Heart left ventricle (tissue), 16 donors: ENCODE measurements at places on chromosomes 11 and 22. TPM values are rescaled to one million over a fixed set of nuclear protein-coding genes. Genes with fewer than 3 reads are reported as not detected.

The GLB1L2 gene
- 0.37 TPM for total RNA-seq

The C11orf16 gene
- total RNA-seq, result not detected

The SLC25A18 gene
- total RNA-seq, result 0.27 TPM

The OR8G1 gene
- not detected for total RNA-seq

The ARVCF gene
- 21.2 TPM for total RNA-seq

The SLN gene
- 1.1 TPM for total RNA-seq

The BTBD18 gene
- not detected for total RNA-seq

The OSBP2 gene
- total RNA-seq, result 16.5 TPM

- peaks cover 18% of the 10 kb centered on the region for H3K4me1 ChIP-seq
- peak; percentile 66 for DNase-seq
- H3K36me3 ChIP-seq, result no peaks in the 10 kb centered on the region
Measured at GRCh38 chr11:2892215-2892966, 6.8 kb upstream of the CDKN1C start.

DNA sequence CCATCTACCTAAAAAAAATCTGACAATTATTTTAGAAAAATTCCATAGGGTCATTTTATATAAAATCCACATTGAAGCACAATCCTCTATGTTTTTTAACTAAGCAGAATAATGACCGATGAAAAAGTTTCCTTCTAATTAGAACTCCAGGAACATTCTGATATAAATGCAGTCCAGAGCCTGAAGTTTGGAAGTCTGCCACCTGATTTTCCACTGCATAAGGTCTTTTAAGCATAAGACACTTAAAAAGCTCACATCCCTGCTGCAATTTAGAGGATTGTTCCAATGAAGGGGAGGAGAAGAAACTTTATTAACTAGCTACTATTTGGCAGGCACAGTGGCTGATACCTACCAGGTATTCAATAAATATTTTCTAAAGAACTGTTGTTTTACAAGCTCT is 570.3 kb upstream of the ANO5 start:
- no peaks in the 10 kb centered on the region for H3K4me1 ChIP-seq
- H3K27ac ChIP-seq, result no peak overlapping the region
- DNase-seq, result no peak
- H3K4me3 ChIP-seq, result no peak overlapping the region
- no peaks in the 10 kb centered on the region for H3K36me3 ChIP-seq

DNA sequence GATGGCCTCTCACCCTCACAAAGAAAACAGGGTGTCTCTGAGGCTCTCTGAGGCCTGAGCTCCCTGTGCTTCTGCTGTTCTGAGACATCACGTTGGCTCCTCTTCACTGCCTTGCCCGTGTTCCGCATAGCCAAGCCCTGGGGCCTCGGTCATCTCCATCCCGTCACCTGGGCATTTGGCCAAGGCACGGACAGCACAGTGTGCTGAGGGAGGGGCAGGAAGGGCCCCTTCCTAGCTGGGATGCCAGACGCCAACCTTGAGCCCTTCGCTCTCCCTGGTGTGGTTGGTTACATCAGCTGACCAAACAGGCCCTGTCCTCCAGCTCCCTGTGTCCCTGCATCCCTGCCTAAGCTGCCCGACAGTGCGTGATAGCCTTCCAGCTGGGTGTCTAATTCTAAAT is 25.9 kb downstream of the MOV10L1 start:
- H3K27ac ChIP-seq, result no peak overlapping the region
- no peak overlapping the region for H3K4me3 ChIP-seq
- no peak for DNase-seq
- H3K27me3 ChIP-seq, result no peaks in the 10 kb centered on the region

- no peak overlapping the region for H3K27ac ChIP-seq
- peaks cover 35% of the 10 kb centered on the region for H3K36me3 ChIP-seq
- H3K27me3 ChIP-seq, result no peaks in the 10 kb centered on the region
- no peak overlapping the region for H3K4me3 ChIP-seq
- H3K4me1 ChIP-seq, result no peaks in the 10 kb centered on the region
Measured at GRCh38 chr11:122094836-122095235, 21.2 kb downstream of the BLID start.

DNA sequence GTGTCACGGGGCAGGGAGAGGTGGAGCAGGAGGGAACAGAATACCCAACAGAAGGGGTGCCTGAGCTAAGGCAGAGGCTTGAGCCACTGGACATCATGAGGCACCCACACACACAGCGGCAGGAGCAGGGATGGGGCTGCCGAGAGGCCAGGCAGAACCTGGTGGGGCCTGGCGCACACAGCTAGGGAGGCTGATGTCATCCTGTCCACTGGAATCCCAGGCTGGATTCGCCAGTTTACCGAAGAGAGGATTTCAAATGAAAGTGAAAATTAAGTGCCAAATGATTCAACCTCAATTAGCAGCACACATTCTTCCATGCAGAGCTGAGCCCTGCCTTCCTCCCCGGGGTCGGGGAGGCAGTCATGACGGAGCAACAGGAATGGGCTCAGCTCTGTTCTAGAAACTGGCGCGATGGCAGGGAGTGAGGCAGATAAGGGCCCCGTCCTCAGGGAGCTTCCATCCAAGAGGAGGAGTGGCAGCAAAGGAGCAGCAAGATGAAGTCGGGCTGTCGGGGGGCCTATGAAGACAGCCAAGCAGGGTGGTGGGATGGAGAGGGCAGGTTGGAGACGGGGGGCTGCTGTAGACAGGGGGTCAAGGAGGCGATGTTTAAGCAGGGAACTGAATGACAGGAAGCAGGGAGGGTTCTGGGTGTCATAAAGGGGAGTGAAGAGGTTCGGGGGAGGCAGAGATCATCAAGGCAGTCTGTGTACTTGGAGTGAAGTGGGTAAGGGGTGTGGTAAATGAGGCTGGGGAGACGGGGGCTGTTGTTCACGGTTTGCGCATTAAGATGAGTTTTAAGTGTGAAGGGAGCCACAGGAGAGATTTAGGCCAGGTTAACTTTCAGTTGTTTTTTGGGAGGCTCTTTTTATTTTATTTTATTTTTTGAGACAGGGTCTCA is 6.4 kb downstream of the RAC2 start:
- no peaks in the 10 kb centered on the region for H3K36me3 ChIP-seq
- H3K27me3 ChIP-seq, result peaks cover 8% of the 10 kb centered on the region
- H3K4me3 ChIP-seq, result no peak overlapping the region
- no peak overlapping the region for H3K27ac ChIP-seq
- H3K4me1 ChIP-seq, result no peaks in the 10 kb centered on the region
- no peak for DNase-seq

DNA sequence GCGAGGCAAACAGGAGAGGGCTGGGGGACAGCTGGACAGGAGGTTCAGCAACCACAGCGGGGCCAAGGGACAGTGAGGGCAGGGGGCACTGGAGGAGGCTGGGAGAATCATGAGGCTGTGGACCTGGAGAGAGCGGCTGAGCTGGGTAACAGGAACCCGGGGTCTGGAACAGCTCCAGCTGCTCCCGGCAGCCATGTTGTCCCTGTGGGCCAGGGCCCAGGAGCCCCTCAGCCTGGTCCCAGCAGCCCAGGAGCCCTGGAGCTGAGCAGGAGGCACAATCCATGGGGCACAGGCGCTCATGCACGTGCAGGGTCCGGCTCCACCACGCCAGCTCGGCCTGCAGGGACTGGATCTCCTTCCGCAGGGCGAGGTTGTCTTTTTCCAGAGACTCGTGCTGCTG is 7.4 kb downstream of the BATF2 start:
- peak overlapping the region; percentile 85 for H3K27ac ChIP-seq
- no peak for DNase-seq
- H3K4me3 ChIP-seq, result peak overlapping the region; percentile 30
- no peaks in the 10 kb centered on the region for H3K36me3 ChIP-seq
- no peaks in the 10 kb centered on the region for H3K27me3 ChIP-seq

GRCh38 chr11:13908535-13908934 is 54.0 kb upstream of the SPON1 start:
- H3K27ac ChIP-seq, result no peak overlapping the region
- H3K4me1 ChIP-seq, result no peaks in the 10 kb centered on the region
- no peaks in the 10 kb centered on the region for H3K36me3 ChIP-seq

DNA sequence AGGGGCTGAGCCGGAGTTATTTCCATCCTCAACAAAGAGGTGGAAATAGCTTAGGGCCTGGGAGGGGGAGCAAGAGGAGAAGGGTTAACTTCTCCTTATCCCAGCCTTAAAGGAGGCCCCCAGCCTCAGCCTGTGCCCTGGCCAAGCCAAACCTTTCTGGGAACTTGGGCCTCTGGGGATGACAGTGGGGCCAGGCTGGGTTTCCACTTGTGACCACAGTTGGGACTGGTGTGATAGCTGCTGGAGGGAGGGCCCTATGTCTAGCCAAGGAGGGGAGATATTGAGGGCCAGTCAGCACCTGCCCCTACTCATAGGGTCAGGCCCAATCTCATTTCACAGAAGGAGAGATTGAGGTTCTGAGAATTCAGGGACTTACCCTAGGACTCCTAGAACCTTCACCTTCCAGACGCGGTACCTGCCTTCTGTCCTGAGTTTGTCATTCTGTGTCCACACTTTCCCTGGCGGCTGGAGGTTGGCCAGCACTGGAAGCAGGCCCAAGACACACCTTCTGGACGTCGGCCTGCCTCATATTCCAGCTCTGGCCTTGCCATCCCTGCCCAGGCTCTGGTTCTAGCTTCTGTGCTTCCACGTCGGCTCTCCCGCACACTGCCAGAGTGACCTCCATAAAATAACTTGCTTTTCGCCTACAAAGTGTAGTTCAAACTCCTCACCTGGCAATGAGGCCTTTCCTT is 3.1 kb downstream of the RELT start:
- no peak overlapping the region for H3K27ac ChIP-seq
- H3K4me1 ChIP-seq, result peaks cover 31% of the 10 kb centered on the region
- no peak for DNase-seq
- H3K36me3 ChIP-seq, result no peaks in the 10 kb centered on the region
- no peak overlapping the region for H3K4me3 ChIP-seq

- no peak overlapping the region for H3K4me3 ChIP-seq
- H3K4me1 ChIP-seq, result peaks cover 15% of the 10 kb centered on the region
- no peak for DNase-seq
- no peaks in the 10 kb centered on the region for H3K36me3 ChIP-seq
Measured at GRCh38 chr11:85526564-85526963, 100.6 kb downstream of the DLG2 start.

- no peaks in the 10 kb centered on the region for H3K36me3 ChIP-seq
- H3K4me3 ChIP-seq, result no peak overlapping the region
- no peak overlapping the region for H3K27ac ChIP-seq
Measured at GRCh38 chr11:116473206-116473769, 299.5 kb downstream of the BUD13 start.

DNA sequence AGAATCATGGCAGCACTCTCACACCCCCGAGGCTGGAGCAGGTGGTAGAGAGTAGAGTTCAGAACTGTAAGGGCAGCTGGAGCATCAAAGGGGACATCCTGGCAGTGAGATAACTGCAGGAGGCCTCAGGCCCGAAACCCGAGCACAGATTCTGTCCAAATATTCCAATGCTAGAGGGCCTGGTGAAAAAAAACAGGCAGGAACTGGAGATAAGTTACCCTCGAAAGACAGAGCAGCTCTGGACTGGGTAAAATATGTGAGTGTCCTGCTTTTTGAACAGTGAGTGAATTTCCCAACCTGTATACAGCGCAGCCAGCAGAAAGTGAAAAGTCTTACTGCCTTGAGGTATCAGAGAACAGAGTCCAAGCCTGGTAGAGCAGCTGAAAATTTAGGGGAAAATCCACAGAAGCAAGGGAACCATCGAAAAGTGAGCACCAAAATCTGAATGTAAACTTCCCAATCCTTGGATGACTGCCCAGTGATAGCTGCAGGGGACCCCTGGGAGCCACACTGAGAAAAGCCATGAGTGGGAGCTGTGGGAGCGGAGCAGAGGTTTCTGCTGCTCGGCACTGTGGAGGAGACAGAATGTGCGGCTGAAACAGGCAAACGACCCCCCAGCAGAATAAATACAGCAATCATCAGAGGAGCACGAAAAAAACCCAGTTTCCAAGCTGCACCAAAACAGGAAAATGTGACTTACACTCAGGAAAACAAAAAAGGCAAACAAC is 50.6 kb downstream of the WNT11 start:
- no peaks in the 10 kb centered on the region for H3K36me3 ChIP-seq
- DNase-seq, result no peak
- H3K4me3 ChIP-seq, result no peak overlapping the region
- peaks cover 8% of the 10 kb centered on the region for H3K4me1 ChIP-seq
- no peaks in the 10 kb centered on the region for H3K27me3 ChIP-seq
- H3K27ac ChIP-seq, result no peak overlapping the region

GRCh38 chr22:49628391-49629260 is 199.0 kb downstream of the BRD1 start:
- peak; percentile 48 for DNase-seq
- H3K27me3 ChIP-seq, result no peaks in the 10 kb centered on the region
- H3K4me3 ChIP-seq, result no peak overlapping the region
- H3K4me1 ChIP-seq, result peaks cover 14% of the 10 kb centered on the region
- no peaks in the 10 kb centered on the region for H3K36me3 ChIP-seq
- H3K27ac ChIP-seq, result no peak overlapping the region

DNA sequence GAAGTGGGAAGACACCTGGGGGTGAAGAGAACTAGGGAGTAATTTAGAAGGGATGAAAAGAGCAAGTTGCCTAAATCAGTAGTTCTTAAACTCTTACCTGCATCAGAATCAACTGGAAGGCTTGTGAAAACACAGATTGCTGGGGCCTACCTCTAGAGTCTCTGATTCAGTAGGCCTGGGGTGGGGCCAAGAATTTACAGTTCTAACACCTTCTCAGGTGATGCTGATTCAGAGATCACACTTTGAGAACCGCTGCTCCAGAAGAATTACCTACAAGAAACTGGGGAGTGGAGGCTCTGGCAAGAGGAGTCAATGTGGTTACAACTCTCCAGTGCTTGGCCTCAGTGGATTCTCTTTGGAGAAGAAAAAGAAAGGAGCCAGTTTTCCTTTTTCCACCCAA is 128.7 kb downstream of the C11orf58 start:
- H3K4me3 ChIP-seq, result no peak overlapping the region
- H3K36me3 ChIP-seq, result no peaks in the 10 kb centered on the region
- H3K27ac ChIP-seq, result no peak overlapping the region
- H3K27me3 ChIP-seq, result no peaks in the 10 kb centered on the region

DNA sequence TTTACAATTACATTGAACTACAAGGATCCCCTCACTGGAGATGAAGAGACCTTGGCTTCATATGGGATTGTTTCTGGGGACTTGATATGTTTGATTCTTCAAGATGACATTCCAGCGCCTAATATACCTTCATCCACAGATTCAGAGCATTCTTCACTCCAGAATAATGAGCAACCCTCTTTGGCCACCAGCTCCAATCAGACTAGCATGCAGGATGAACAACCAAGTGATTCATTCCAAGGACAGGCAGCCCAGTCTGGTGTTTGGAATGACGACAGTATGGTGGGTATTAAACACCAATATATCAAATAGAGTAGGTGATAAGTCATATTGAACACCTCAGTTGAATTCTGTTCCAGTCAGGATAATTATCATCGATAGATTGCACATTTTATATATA is 4.4 kb downstream of the FBXO7 start:
- H3K4me3 ChIP-seq, result no peak overlapping the region
- H3K27me3 ChIP-seq, result no peaks in the 10 kb centered on the region
- DNase-seq, result no peak
- no peak overlapping the region for H3K27ac ChIP-seq

GRCh38 chr11:133503236-133503635 is 29.1 kb downstream of the OPCML start:
- no peak overlapping the region for H3K4me3 ChIP-seq
- H3K36me3 ChIP-seq, result no peaks in the 10 kb centered on the region
- H3K27ac ChIP-seq, result no peak overlapping the region
- no peak for DNase-seq
- H3K4me1 ChIP-seq, result no peaks in the 10 kb centered on the region
- peaks cover 3% of the 10 kb centered on the region for H3K27me3 ChIP-seq

GRCh38 chr22:39537975-39538374 is 5.4 kb upstream of the RPS19BP1 start:
- no peak overlapping the region for H3K27ac ChIP-seq
- no peak for DNase-seq
- H3K4me1 ChIP-seq, result no peaks in the 10 kb centered on the region
- H3K27me3 ChIP-seq, result no peaks in the 10 kb centered on the region

GRCh38 chr11:120425527-120425926 is 86.0 kb upstream of the GRIK4 start:
- no peak overlapping the region for H3K27ac ChIP-seq
- H3K27me3 ChIP-seq, result no peaks in the 10 kb centered on the region
- no peak overlapping the region for H3K4me3 ChIP-seq
- no peaks in the 10 kb centered on the region for H3K36me3 ChIP-seq
- no peak for DNase-seq
